ENCODE measurements at places on chromosomes 16 and 17. TPM values are rescaled to one million over a fixed set of nuclear protein-coding genes. Genes with fewer than 3 reads are reported as not detected.

The KRT33B gene
- polyA plus RNA-seq = not detected

The GPR139 gene
- not detected for polyA plus RNA-seq

GRCh38 chr16:55532227-55532626 is 23.4 kb downstream of the LPCAT2 start:
- no peak for DNase-seq

DNA sequence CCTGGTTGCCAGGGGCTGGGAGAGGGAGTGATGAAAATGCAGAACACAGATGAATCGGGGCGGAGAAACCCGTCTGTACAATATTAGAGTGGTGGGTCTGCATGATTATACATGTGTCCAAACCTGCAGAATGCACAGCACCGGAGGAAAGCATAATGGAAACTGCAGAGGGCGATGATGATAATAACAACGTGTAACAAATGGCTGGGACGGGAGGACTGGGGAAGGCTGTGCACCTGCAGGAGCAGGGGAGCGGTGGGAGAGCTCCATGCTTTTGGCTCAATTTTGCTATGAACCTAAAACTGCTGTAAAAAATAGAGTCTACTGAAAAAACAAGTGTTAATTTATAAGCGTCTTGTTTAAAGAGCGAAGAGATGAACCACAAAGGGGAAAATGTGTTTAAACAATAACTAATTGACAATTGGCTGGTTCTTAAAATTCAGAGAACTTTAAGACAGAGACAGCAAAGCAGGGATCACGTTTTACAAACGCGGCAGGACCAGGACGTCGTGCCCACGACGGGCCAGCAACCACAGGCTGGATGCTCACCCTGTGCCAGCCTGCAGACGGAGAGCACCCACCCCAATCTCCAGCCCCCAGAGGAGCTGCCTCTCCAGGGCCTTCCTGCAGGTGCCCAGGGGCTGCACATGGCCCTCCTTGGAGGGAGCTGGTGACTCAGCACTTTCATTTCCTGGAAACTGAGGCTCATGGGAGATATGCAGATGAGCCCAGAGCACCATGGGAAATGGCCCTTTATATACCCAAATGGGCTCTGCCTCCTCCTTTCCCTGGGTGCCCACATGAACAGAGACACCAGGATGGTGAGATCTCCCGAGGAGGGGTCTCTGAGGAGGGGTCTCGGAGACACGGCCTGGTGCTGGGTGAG is at the start of gene TEX19:
TSS of gene TEX19 (plus strand) at position 783 of the 886 bp plus-strand sequence. CDS start 2,904 bp downstream, outside the sequence.
- no peak for DNase-seq

- DNase-seq = no peak
Measured at GRCh38 chr16:82042144-82042543, 7.1 kb downstream of the HSD17B2 start.
